ENCODE measurements at places on chromosomes 11 and 22.

GRCh38 chr11:44673688-44674087 is 53.1 kb upstream of the TSPAN18 start:
- no peak for DNase-seq

- no peak for DNase-seq
Measured at GRCh38 chr11:88183233-88183632, 8.0 kb upstream of the RAB38 start.

GRCh38 chr11:96139691-96140090 is 203.3 kb downstream of the MAML2 start:
- no peak for DNase-seq

- DNase-seq, result no peak
Measured at GRCh38 chr22:25774575-25775026, 32.6 kb downstream of the MYO18B start.

DNA sequence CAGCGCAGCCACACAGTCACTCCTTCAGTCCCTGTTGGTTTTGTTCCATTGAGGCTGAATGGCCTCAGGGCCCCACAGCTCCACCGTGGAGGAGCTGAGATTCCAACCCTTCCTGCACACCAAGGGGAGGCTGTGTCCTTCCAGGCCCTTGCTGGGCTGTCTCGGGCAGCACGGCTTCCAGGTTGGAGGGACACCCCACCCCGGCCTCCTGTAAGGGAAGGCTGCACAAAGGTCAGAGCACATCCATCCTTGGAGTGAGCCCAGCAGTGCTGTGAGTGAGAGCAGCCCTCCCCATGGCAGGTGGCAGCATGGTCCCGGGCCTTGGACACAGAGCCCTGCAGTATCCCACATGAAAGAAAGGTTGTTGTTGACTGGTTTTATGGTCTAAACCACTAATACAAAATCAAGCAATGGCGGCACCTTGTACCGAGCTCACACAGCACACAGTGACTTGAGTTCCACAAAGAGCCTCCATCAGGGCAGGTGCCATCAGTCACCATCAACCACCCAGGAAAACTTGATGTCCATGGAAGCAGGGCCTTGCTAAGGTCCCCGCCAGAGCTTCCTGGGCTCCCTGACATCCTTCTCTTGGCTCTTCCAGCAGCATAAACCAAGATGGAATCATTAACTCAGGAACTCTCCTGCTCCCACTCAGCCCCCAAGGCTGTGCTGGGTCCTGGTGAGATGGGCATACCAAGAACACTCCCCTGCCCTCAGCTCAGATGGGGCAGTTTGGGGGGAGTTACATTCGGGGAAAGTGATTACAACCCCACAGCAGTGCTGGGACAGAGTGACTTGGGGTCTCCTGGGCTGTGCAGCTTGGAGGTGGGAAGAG is 1500.4 kb downstream of the TBC1D22A start:
- DNase-seq, result no peak

DNA sequence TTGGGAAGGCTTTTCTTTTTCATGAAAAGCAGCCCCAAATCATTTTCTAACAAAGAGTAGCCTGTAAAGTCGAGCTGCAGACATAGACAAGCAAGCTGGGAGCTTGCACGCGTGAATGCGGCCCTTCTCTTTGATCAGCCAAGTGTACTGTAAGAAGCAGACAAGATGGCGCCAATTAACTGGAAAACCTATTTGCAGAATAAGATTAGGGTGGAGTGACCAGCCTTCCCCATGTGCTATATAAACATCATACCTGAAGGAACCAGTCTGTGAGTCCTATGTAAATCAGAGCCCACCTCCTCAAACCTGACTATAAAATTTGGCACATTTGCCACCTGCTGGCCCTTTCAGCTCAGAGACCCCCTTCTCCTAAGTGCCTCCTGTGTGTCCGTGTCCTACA is 982.7 kb downstream of the OPCML start:
- no peak for DNase-seq

DNA sequence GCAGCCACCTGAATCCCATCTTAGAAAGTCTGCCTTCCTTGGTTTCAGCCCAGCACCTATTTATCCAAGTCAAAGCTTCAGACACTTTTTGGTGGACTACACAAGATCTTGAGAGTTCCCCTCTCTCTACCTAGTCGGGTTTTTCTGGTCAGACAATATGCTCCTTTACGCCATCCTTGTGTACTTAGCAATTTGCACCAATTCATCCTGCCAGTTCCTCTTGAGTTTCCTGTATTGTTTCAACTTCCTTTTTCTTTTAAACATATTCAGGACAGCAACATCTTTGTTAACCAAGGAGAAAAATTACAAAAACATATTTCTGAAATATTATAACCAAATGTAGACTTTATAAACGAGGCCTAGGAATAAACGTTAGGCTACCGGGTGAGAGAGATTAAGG is 368.2 kb upstream of the CADM1 start:
- DNase-seq, result no peak

DNA sequence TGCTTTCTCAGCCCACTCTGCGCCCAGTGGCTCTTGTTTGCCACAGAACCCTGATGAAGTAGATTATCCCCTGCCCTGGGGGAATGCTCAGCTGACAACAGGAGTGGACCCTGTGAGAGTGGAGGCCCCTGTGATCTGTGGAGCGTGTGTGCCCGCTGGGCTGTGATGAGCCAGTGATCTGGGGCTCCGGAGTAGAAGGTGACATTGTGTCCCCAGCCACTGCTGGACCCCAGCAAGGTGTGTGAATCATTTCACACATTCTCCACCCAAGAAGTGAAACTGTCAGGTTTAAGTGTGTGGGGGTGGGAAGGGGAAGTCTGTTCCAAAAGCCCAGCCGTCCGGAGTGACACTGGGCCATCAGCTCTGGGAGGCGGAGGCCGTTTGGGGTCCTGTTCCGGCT is 33.1 kb upstream of the GRAMD4 start:
- DNase-seq, result no peak

Data from stimulated activated CD8-positive, alpha-beta memory T cell treated with anti-CD3 and anti-CD28 coated beads, Interleukin-12 subunit alpha, Interleukin-12 subunit beta, amount 100 ng/mL, for 4 hours (primary cell).